ENCODE measurements at places on chromosomes 4 and X.

DNA sequence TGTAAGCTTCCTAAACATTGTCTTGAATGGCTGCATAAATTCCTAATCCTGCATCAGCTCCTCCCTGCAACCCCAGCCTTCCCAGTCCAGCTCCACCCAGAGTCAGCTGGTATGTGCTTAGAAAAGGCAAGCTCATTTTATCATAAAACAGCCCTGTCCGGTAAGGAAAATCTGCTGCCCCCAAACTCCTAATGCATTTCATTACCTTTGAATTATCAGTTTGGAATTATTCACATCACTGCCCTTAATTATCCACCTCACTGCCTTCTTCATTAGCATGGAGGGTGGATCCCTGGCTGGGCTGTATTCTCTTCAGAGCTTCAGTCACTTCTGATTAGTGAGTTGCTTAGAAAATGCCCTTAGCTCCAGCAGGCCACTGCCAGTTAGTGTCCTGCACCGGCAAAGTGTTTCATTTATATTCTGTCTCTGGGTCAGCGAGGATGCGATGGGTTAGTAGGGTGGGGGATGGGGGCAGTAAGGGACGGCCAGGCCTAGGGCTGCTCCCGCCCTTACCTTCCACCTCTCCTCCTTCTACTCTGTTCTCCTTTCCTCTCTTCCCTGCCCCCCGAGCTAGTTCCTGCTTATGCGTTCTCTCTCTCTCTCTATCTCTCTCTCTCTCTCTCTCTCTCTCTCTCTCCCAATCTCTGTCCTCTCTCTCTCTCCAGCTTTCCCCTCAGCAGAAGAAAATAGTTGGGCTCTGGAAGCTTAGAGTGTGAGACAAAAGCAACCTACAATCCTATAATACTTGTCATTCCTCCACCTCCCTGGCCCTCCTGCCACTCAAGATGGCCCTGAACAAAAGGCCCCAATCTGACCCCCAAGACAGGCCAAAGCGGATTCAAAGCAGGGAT is 174.8 kb upstream of the KLF3 start:
- no peak for DNase-seq

GRCh38 chrX:87160435-87161010 is 357.1 kb upstream of the KLHL4 start:
- DNase-seq: no peak

- no peak for DNase-seq
Observed at GRCh38 chrX:101460669-101461068, 24.6 kb upstream of the ARMCX4 start.

- DNase-seq: no peak
Observed at GRCh38 chr4:159016593-159017024, 86.3 kb upstream of the RAPGEF2 start.

GRCh38 chr4:102061133-102061532 is 270.6 kb downstream of the BANK1 start:
- no peak for DNase-seq

- no peak for DNase-seq
Observed at GRCh38 chr4:30767147-30767845, 47.1 kb downstream of the PCDH7 start.

GRCh38 chr4:170015285-170015684 is 10.9 kb downstream of the MFAP3L start:
- no peak for DNase-seq

DNA sequence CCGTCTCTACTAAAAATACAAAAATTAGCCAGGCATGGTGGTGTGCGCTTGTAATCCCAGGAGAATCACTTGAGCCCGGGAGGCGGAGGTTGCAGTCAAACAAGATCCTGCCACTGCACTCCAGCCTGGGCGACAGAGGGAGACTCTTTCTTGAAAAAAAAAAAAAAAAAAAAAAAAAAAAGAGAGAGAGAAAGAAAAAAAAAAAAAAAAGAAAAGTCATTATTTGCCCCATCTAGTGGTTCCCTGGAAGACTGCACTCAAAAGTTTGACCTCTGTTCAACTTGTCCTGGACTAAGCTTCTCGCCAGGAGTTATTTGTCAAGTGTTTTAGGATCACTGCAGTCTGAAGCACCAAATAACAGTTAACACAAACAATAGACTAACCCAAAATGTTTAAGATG is 45.3 kb upstream of the KCTD8 start:
- no peak for DNase-seq

GRCh38 chr4:76546759-76547742 is 112.0 kb downstream of the SHROOM3 start:
- DNase-seq: peak; percentile 77

GRCh38 chr4:188268131-188268908 is 129.1 kb downstream of the TRIML1 start:
- DNase-seq: no peak

GRCh38 chr4:74884266-74884665 is 48.6 kb upstream of the PARM1 start:
- DNase-seq: peak; percentile 13

GRCh38 chr4:185874516-185875230 is 62.7 kb upstream of the SORBS2 start:
- no peak for DNase-seq

- no peak for DNase-seq
Observed at GRCh38 chr4:177547985-177548384, 105.7 kb upstream of the AGA start.

DNA sequence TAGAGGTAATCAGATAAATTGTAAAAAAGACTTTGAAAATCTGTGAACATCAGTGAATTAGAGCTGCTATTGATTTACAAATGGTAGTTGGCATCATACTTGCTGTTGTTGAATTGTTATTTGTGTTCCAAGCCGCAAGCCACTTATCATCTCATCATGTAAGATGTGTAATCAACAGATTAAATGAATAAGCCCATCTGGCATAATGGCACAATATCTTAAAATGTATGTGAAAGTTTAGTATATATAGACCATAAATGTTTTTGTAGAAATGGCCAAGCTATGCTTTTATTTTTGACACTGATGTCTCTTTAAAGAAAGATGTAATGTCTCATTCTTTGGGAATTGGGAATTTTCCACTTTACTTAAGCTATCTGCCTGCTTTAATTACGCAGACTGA is 682.6 kb upstream of the GNPDA2 start:
- DNase-seq: no peak

GRCh38 chr4:90349636-90350035 is 222.4 kb downstream of the CCSER1 start:
- DNase-seq: no peak

- no peak for DNase-seq
Observed at GRCh38 chrX:35809781-35810180, 11.6 kb downstream of the MAGEB16 start.

GRCh38 chr4:12679217-12679616 is 804.9 kb downstream of the RAB28 start:
- DNase-seq: no peak

DNA sequence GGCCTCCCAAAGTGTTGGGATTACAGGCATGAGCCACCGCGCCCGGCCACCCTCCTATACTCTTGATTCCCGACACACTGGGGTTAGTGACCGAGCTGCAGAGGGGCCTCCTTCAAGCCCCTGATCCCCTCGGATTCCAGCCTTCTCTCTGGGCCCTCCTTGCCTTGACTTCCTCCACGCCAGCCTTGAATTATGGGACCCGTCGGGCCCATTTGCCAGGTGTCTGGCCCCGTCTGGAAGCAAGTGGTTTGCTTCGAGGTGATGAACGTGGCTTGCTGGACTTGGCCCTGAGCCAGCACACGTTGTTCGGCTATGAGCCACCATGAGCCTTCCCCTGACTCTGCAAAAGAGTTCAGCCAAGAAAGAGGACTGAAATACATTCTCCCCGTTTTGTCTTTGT is 37.4 kb upstream of the GRPEL1 start:
- no peak for DNase-seq

DNA sequence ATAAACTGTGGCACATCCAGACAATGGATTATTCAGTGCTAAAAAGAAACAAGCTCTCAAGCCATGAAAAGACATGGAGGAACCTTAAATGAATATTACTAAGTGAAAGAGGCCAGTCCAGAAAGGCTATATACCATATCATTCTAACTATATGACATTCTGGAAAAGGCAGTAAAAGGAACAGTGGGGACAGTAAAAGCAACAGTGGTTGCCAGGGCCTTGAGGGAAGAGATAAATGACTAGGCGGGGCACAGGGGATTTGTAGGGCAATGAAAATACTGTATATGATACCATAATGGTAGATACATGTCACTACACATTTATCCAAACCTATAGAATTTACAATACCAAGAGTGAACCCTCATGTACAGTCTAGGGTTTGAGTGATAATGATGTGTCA is 115.3 kb downstream of the ATP8A1 start:
- no peak for DNase-seq

- no peak for DNase-seq
Observed at GRCh38 chr4:81898862-81899504, 427.3 kb upstream of the RASGEF1B start.

DNA sequence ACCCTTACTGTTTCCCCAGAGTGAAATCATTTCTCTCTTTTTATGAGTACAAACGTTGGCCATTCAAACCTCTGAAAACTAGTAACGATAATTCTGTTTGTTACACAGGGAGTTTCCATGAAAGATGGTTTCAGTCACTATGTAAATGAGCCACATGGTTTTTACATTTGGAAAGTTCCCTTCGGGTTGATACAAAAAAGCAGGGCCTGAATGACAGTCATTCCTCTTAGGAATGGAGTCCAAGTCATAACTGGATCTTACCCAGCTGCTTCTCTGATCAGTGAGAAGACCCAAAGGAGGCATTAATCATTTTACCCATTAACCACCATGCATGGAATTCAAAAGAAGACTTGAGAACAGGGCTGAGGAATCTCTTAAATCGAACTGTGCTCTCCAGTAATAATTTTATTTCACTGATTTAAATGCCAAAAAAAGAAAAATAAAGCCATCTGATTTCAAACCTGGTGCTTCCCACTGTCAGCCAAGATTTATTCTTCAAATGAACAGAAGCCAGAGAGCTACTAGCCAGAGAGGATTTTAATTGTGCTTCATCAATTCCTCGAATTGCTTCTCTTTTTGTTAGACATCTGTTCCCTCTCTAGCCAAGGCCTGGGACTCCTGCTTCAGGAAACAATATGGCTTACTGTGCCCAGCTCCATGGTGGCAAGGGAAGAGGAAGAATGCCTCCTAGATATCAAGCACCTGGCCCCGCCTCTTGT is 3.2 kb downstream of the SOWAHB start:
- peak; percentile 52 for DNase-seq

GRCh38 chr4:147938496-147938895 is 206.6 kb downstream of the ARHGAP10 start:
- DNase-seq: no peak

GRCh38 chrX:151984328-151984727 is 9.9 kb upstream of the GABRE start:
- no peak for DNase-seq

DNA sequence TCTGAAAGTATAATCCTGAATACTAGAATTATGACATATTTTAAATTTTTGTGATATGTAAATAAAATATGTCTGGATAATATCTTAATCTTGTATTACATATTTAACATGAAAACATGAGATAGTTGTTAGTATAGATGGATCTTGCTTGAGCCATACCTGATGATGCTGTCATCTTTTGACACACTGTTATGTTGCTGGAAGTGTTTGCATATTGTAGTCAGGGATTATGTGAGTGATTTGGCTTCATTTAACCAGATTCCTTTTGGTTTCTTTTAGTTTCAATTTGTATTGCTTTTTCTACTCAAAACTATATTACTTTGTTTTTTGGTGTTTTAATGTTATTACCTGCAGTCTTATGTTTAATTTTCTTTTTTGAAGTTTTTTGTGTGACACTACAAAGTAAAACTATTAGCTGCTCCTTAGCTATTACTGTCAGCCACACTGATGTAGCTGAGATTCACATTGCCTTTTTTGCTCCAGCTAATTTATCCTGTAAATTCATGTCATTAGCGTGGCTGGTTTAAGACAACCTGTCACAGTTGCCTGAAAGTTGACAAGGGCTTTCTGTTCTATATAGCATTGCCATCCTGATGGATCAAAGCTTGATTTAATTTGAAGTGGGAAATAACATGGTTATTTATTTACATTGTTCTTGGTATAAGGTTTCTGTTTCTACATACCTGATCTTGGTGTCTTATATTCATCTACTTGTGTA is 33.7 kb downstream of the METAP1 start:
- no peak for DNase-seq

DNA sequence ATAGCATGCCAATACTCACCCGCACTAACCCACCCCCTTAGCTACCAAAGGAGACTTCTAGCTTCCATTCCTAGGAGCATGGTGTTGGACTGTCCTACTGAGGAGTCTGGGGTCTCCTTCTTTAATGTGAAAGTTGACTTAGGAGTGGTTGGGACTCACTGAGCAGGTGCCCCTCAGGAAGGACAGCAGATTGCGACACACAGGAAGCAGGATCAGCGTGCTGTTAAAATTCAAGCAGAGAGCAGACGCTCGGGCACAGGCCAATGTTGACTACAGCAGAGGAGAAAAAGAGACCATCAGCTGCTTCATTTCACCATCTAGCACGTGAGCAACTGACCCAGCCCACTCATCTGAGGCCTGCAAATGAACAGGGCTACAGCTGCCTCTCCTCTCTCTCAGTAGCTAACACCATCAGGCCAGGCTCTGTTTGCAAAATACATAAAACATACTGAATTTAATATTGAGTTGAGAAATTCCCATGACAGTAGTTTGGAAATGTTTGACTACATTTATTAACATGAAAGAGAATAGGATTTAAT is 10.8 kb downstream of the NOX1 start:
- DNase-seq: no peak

DNA sequence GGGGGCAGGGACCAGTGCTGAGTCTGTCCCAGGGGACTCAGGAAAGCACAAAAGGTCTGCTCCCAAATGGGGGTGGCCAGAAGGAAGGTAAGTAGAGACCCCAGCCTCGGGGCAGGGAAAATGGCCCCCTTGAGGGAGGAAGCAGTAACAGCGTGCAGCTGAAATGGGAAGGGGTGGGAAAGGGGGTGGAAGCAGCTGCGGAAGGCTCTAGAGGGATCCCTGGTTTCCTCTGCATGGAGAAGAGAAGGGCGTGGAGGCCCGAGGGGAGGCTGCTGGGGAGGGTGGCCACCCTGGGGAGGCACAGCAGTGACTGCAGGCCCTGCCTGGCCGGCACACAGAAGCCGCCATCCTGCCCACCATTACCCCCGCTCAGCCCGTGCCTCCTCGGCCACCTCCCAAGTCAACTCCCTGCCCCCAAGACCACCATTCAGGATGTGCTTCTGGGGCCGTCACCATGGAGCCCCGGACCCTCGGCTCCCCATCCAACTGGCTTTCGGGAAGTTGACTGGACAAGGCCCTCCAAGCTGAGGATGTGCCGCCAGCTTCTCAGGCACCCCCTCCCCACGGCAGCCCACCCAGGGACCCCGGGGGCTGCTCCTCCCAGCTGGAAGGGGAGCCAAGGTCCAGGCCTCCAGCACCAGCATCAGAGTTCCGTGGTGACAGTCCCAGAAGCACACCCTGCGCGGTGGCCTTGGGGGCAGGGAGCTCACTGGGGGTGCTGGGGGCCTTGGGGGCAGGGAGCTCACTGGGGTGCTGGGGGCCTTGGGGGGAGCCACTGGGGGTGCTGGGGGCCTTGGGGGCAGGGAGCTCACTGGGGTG is 23.6 kb downstream of the CFAP99 start:
- no peak for DNase-seq
